ENCODE measurements at places on chromosomes 7 and 10.

- no peak for DNase-seq
These were observed 14.9 kb downstream of the STRA8 start for GRCh38 chr7:135248546-135248945.

GRCh38 chr10:20767028-20767427 lies 130.1 kb downstream of the NEBL start:
- no peak for DNase-seq

- DNase-seq: peak; percentile 54
These were observed 1.7 kb downstream of the SFXN3 start for GRCh38 chr10:101032637-101033224.

GRCh38 chr10:7932301-7933036 lies 114.2 kb downstream of the TAF3 start:
- no peak for DNase-seq

DNA sequence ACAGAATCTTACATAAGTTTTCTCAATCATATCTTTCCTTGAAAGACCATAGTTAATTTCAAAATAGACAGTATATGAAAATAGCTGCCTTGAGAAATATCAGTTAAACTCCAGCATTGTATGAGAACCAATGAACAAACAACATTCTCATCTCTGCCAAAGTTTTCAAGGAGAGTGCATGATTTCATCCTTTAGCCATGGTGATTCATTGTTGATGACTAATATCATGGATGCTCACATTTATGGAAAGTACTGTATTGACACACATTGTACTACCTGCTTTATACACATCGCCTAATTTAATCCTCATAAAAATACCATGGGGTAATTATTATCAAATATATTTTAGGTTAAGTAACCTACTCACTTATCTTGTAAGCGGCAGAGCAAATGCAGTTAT lies 250.3 kb downstream of the CNTNAP2 start:
- DNase-seq: no peak

DNA sequence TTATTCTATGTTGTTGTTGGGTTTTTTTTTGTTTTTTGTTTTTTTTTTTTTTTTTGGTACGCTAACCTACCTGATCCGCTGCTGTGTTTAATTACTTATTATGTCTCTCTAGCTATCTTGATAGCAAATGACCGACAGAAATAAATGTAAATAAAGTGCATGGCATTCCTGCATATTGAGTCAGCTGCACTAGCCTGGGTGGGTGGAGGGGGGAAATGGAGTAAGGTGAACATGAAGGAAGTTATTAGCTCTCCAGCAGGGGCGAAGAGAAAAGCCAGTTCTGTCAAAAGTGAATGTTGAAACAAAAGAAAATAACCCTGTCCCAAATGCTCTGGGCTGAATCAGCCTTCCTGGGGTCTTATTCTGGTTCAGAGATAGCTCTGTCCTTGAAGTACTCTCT lies 210.7 kb upstream of the MDFIC start:
- no peak for DNase-seq

DNA sequence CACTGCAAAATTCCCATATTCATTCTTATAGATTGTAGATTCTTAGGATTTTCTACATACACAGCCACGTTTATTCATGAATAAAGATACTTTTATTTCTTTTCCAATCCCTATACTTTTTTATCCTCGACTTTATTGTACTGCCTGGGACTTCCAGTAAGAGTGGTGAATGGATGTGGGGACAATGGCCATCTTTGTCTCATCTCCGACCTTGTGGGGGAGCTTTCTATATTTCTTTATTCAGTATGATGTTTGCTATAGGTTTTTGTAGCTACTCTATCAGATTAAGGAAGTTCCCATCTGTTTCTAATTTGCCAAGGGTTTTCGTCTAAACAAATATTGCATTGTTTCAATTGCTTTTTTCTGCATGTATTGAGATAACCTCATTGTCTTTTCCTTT lies 184.3 kb downstream of the FOXP2 start:
- DNase-seq: no peak

- DNase-seq: no peak
These were observed 57.3 kb upstream of the DPYSL4 start for GRCh38 chr10:132129431-132129830.

- DNase-seq: peak; percentile 35
These were observed 539 bp upstream of the MKLN1 start for GRCh38 chr7:131327049-131327625.

DNA sequence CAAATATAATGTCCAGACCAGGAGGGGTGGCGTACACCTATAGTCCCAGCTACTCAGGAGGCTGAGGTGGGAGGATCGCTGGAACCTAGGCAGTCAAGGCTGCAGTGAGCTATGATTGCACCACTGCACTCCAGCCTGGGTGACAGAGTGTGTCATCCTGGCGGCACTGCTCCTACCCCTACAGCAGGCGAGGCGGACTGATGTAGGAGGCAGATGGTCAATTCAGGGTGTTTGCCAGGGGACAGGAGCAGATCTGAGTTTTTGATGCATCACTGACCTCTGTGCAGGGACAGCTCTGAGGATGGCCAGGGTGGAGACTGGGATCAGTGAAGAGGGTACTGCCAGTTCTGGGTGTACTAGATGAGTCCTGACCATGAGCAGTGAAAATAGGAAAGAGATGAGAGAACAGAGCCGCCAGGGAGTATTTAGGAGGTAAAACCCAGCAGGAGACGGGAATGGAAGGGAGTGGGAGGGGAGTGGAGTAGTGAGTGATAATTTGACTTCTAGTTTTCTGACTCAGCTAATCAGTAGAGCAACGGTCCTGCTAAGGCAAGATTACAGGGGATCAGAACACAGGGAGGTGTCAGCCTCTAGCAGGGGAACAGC lies 75.3 kb downstream of the HIP1 start:
- DNase-seq: no peak

DNA sequence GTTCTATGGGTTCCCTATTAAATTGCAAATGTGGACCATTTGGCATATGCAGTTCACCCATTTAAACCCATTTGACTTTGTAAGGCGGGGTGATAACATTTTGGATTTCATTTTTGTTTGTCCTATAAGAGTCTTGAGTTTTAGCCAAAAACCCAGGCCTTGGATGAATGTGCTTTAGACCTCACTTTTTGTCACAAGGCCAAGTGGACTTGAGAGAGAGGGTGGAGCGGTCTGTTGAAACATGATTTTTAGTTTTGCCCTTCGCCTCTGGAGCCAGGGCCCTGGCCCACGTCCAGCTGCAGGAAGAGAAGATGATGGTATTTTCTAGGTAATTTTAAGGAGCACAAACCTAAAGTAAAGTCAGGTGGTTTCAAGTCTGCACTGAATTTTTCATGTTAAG lies 260.1 kb downstream of the SLC25A13 start:
- no peak for DNase-seq

- no peak for DNase-seq
These were observed 252.3 kb downstream of the HTR7 start for GRCh38 chr10:90605506-90605905.
